ENCODE measurements at places on chromosomes 6 and 20.

GRCh38 chr6:107715550-107716321 lies 108.4 kb downstream of the SCML4 start:
- DNase-seq: peak; percentile 20

GRCh38 chr6:90434094-90434493 lies 137.5 kb upstream of the BACH2 start:
- no peak for DNase-seq

DNA sequence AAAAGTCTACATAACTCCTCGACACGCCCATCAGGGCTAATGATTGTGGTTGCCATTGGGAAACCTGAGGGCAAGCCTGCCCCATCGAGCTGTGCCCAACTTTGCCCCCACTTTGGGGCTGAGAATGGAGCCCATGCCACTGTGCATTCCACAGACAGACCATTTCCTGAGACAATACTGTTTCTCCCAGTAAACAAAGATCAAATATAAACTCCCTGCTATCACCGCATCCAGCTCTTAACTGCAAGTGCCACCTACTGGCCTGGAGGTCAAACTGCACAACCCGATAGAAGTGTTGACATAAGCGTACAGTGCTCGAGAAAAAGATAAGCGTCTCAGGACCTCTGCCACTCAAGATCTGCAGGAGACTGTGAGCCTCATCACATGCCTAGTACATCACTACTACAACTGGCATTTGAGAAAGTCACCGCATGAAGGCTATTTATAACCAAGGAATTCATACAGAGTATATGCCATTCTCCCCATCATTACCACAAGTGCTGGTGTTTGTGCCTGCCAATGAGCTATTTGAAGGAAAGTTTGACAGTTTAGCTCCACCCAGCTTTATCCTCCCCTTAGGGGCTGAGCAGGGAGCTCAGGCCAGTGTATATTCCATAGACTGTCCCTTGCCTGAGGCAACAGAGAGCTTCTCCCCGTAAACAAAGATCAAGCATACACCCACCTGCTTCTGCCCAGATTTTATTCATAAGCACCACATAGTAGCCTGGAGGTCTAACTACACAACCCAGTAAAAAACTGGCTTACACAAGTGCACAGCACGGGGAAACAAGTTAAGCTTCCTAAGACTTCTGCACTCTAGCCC lies 4.5 kb upstream of the DEFB126 start:
- DNase-seq: no peak

- no peak for DNase-seq
Observed at GRCh38 chr6:63565727-63566596, 6.3 kb upstream of the LOC128125822 start.

- DNase-seq: no peak
Observed at GRCh38 chr6:158457131-158457530, 102.8 kb upstream of the TMEM181 start.

DNA sequence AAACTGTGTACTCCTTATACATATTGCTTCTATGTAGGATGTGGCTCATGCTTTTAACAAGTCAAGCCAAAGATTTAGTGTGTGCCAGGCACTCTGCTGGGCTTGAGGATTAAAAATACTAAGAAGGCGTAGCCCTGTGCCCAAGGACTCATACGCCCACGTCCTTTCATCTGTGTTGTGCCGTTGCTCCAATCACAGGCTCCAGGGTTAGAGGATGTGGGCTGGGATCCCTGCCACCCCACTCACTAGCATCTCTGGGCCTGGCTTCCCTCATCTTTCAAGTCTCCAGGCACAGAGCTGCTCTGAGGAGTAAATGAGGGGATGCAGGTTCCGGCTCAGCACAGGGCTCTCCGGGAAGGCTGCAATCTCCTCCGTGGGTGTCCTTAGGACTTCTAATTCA lies 214.2 kb downstream of the SYNDIG1 start:
- no peak for DNase-seq
